ENCODE measurements at places on chromosomes 2 and 18. TPM values are rescaled to one million over a fixed set of nuclear protein-coding genes. Genes with fewer than 3 reads are reported as not detected.

Gene BMP10
- total RNA-seq, result not detected

Gene DSC3
- total RNA-seq, result 1.3 TPM

Gene CRYBA2
- not detected for total RNA-seq

Gene SALL3
- total RNA-seq, result not detected

Gene OTX1
- under 0.01 TPM for total RNA-seq

Gene SETBP1
- total RNA-seq, result 6.2 TPM

Gene C2orf80
- not detected for total RNA-seq

Gene MEIS1
- 42.6 TPM for total RNA-seq

Gene PDCD1
- not detected for total RNA-seq

Gene KCNJ3
- not detected for total RNA-seq

Gene MC4R
- total RNA-seq, result not detected

Gene PLEK
- total RNA-seq, result under 0.01 TPM

Gene CEBPZ
- 60.4 TPM for total RNA-seq

Gene MFF
- 61.4 TPM for total RNA-seq

Gene CACNB4
- 0.15 TPM for total RNA-seq

Gene SLC11A1
- total RNA-seq, result not detected

Gene DSG2
- under 0.01 TPM for total RNA-seq

Gene SLC9A4
- not detected for total RNA-seq

Gene SERPINB13
- not detected for total RNA-seq

Gene CKAP2L
- 4.2 TPM for total RNA-seq

Gene UPP2
- not detected for total RNA-seq

Gene CHRNA1
- 0.97 TPM for total RNA-seq

Gene CIB4
- not detected for total RNA-seq

Gene NUP35
- total RNA-seq, result 20.5 TPM

Gene IL18RAP
- total RNA-seq, result not detected

Gene RESP18
- not detected for total RNA-seq

Gene CTNNA2
- total RNA-seq, result under 0.01 TPM

Gene PAX8
- total RNA-seq, result under 0.01 TPM

Gene KLHL41
- 0.15 TPM for total RNA-seq

Gene PMS1
- total RNA-seq, result 29.5 TPM

Gene CNPPD1
- total RNA-seq, result 19.3 TPM

Gene KCNE4
- total RNA-seq, result 0.30 TPM

Gene POTEJ
- total RNA-seq, result not detected

Gene HRH4
- total RNA-seq, result not detected

Gene EGR4
- not detected for total RNA-seq

Gene ACTG2
- 0.32 TPM for total RNA-seq

Gene HAAO
- total RNA-seq, result not detected

Gene FOXI3
- total RNA-seq, result not detected

Gene ASIC4
- total RNA-seq, result not detected

Gene SERPINB4
- under 0.01 TPM for total RNA-seq

Gene CCDC148
- total RNA-seq, result under 0.01 TPM

All from epithelial cell of umbilical artery (primary cell).